ENCODE measurements at places on chromosomes 12 and 14. TPM values are rescaled to one million over a fixed set of nuclear protein-coding genes. Genes with fewer than 3 reads are reported as not detected.

- no peak overlapping the region for H3K4me3 ChIP-seq
- no peaks in the 10 kb centered on the region for H3K4me1 ChIP-seq
- no peaks in the 10 kb centered on the region for H3K36me3 ChIP-seq
- no peak for DNase-seq
- no peaks in the 10 kb centered on the region for H3K27me3 ChIP-seq
These were observed 196.0 kb downstream of the RAD51B start for GRCh38 chr14:68015356-68016254.

DNA sequence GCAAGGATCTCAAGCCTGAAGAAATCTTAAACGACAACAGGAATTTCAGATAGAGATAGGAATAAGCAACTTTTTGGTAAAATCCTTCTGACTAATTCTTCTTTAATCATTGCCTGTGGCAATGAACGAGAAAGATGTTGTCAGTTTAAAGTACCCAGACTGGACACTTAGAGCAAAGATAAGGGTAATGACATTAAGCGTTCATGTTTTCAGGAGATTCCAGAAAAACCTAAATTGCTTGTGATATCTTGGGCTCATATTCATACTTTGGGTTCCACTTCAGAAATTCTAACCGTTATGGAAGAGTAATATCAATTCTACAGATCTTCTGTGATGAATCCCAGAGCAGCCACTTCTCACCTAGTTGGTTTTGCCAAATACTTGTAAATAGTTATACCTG lies 73.7 kb upstream of the RHOJ start:
- no peaks in the 10 kb centered on the region for H3K4me1 ChIP-seq
- no peak for DNase-seq
- H3K27ac ChIP-seq = no peak overlapping the region
- no peaks in the 10 kb centered on the region for H3K27me3 ChIP-seq
- H3K4me3 ChIP-seq = no peak overlapping the region
- no peaks in the 10 kb centered on the region for H3K36me3 ChIP-seq

DNA sequence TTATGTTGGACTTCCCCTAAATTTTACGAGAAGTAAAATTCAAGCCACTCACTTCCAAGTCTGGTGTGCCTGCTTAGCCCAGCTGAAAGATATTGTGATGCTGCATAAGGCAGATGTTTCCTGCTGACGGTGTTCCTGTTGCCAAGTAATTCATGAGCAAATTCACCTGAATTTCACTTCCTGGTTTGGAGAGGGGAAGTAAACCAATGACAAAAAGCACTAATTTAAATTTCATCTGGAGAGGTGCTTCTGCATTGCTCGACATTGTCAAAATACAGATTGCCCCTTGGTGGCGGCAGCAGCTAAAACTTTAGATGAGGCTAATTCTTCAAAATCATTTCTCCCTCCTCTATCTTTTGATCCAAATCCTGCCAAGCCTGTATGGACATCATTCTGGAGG lies 281.1 kb downstream of the AACS start:
- no peak overlapping the region for H3K27ac ChIP-seq
- no peak overlapping the region for H3K4me3 ChIP-seq
- DNase-seq = no peak
- H3K4me1 ChIP-seq = no peaks in the 10 kb centered on the region
- H3K27me3 ChIP-seq = peaks cover 69% of the 10 kb centered on the region

DNA sequence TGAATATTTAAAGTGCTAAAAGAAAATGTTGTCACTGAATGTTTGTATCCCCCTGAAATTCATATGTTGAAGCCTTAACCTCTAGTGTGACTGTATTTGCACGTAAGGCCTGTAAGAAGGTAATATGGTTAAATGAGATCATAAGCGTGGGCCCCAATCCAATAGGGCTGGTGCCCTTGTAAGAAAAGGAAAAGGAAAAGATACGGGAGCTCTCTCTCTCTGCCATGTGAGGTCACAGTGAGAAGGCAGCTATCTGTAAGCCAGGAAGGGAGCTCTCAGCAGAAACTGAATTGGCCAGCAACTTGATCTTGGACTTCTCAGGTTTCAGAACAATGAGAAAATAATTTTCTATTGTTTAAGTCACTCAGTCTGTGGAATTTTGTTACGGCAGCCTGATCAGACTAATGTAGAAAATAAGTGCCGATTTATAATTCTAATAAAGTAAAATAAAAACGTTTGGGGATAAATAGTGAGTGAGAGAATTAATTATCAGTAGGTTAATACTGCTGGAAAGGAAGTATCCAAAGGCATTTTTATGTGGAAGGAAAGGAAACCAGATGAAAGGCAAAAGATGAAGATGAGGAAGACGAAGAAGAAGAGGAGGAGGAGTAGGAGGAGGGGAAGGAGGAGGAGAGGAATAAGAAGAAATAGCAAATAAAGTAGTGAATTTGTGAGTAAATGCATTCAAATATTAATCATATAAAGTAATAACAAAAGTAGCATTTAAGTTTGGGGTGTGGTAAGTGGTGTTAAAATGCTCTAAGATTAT lies 188.5 kb upstream of the KRR1 start:
- H3K4me1 ChIP-seq = no peaks in the 10 kb centered on the region
- H3K27ac ChIP-seq = no peak overlapping the region
- no peaks in the 10 kb centered on the region for H3K36me3 ChIP-seq
- DNase-seq = no peak

DNA sequence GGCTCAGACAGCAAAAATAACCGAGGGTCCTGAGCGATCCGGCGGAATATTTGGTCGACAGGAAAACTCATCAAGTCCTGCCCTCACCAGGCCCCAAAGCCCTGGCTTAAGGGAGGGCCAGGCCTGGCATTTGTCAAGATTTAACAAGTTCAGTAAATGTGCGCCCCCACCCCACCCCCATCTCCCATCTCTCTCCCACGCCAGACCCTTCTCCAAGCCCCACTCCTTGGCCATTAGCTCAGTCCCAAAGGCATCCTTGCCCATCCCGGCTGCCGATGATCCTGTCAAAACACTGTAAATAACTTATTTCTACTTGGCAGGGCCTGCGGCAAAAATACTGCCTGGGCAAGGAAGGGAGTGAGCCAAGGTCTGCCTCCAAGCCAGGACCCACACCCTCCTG lies 52.8 kb downstream of the ITPK1 start:
- no peak overlapping the region for H3K27ac ChIP-seq
- no peaks in the 10 kb centered on the region for H3K36me3 ChIP-seq
- H3K27me3 ChIP-seq = no peaks in the 10 kb centered on the region

DNA sequence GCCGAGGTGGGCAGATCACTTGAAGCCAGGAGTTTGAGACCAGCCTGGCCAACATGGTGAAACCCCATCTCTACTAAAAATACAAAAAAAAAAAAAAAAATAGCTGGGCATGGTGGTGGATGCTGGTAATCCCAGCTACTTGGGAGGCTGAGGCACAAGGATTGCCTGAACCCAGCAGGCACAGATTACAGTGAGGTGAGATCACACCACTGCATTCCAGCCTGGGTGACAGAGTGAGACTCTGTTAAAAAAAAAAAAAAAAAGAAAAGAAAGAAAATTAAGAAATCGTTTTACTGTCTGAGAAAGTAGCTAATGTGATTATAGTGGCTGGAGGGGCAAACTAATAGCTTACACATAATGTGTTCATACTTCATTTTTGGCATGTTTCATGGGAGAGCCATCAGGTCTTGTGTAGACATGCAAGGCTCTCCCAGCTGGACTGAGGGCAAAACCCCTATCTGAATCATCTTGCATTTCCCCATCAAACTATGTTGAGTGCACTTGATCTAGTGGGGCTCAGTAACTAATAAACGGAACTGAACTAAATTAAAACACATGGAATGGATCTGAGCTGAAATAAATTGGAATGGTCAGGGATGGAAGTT lies 16.2 kb downstream of the KIF21A start:
- no peak overlapping the region for H3K27ac ChIP-seq
- no peak for DNase-seq
- no peaks in the 10 kb centered on the region for H3K4me1 ChIP-seq
- H3K4me3 ChIP-seq = no peak overlapping the region
- H3K36me3 ChIP-seq = no peaks in the 10 kb centered on the region
- H3K27me3 ChIP-seq = no peaks in the 10 kb centered on the region

- DNase-seq = no peak
- no peaks in the 10 kb centered on the region for H3K27me3 ChIP-seq
- peaks cover 10% of the 10 kb centered on the region for H3K36me3 ChIP-seq
- H3K27ac ChIP-seq = no peak overlapping the region
These were observed 4.4 kb downstream of the CHST11 start for GRCh38 chr12:104460973-104461698.

DNA sequence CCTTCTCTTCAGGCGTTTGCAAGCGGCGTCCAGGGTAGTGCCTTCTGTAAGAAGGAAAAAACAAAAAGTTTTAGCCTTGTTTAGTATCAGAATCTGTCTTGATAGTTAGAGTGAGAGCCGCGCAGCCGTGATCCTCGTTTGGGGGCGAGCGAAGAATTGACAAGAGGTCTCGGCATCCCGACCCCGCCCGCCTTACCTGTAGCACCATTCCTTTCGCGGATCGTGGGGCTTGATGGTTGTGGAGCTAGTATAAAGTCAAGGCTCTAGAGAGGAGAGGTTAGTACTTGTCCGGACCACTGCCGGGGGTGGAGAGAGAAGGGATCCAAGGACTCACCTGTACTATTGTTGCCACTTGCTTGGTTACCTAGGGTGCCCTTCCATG lies 494 bp downstream of the TMTC3 start:
- no peak for DNase-seq
- H3K27me3 ChIP-seq = no peaks in the 10 kb centered on the region
- peak overlapping the region; percentile 93 for H3K4me3 ChIP-seq

DNA sequence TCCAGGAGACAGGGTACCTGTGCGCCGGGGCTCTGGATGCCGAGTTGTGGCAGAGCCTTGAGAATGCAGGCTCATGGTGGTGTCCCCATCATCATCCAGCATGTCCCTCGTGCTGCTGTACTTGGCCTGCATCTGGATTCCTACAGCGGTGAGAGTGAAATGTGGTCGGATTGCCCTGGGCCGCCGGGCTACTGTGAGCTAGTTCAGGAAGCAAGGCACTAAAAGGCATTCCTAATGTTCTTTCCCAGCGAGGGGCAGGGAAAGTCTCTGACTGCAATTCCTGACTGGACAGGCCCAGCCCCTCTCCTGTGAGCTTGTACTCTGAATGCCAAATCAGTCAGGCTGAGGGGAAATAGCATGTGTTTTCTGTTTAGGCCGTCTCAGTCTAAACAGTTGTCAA lies at the start of gene CLEC1A:
Gene CLEC1A, minus strand, starts transcription at position 195 of the 400 bp plus-strand sequence. Its CDS starts 63 bp downstream, at position 132.
- no peak within 1 kb of the TSS for H3K4me3 ChIP-seq
- no peaks in the 10 kb centered on the region for H3K27me3 ChIP-seq
- no peaks in the 10 kb centered on the region for H3K4me1 ChIP-seq
- DNase-seq = no peak

- H3K27me3 ChIP-seq = no peaks in the 10 kb centered on the region
- DNase-seq = no peak
- no peak overlapping the region for H3K4me3 ChIP-seq
- H3K36me3 ChIP-seq = no peaks in the 10 kb centered on the region
These were observed 416.2 kb downstream of the SOX5 start for GRCh38 chr12:23533265-23533664.

GRCh38 chr12:30997685-30998440 lies 71.3 kb downstream of the TSPAN11 start:
- H3K27ac ChIP-seq = no peak overlapping the region
- peaks cover 20% of the 10 kb centered on the region for H3K4me1 ChIP-seq
- H3K27me3 ChIP-seq = no peaks in the 10 kb centered on the region
- no peak for DNase-seq
- 0 out of 2 replicates have a peak, but pooled peaks cover 7% of the 10 kb centered on the region for H3K36me3 ChIP-seq

- H3K4me1 ChIP-seq = no peaks in the 10 kb centered on the region
- DNase-seq = no peak
- no peak overlapping the region for H3K27ac ChIP-seq
- no peak overlapping the region for H3K4me3 ChIP-seq
These were observed 20.4 kb downstream of the ABHD12B start for GRCh38 chr14:50892255-50892654.

- no peaks in the 10 kb centered on the region for H3K27me3 ChIP-seq
- no peak overlapping the region for H3K4me3 ChIP-seq
- no peak overlapping the region for H3K27ac ChIP-seq
- no peak for DNase-seq
- no peaks in the 10 kb centered on the region for H3K4me1 ChIP-seq
These were observed 72.2 kb downstream of the CLIP1 start for GRCh38 chr12:122350141-122350848.

DNA sequence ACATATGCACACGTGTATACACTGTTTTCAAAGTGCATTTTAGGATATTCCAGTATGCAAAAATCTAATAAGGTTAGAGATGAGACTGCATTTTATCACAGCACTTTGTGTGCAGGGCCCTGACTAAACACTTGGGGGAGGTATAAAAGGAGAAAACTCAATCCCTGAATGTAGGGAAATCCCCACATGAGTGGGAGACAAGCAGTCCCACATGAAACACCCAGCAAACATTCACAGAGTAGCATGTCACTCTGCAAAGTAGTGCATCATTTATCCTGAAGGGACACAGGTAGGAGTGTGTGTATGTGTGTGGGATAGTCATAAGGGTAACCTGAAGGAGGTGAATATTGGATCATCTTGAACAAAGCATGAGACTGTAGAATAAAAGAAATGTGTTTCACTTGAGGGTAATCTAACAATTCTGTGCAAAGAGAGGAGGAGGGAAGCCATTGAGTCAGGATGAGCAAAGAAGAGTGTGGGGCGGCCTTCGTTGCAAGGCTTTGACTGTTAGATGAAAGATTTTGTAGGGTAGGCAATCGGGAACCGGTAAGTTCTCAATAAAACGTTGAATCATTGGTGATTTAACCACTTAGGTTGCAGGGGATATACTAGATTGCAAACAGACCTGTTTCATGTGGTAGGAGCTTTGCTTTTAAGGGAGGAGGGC lies 2.9 kb downstream of the PRPF40B start:
- no peaks in the 10 kb centered on the region for H3K36me3 ChIP-seq
- H3K4me3 ChIP-seq = no peak overlapping the region
- no peaks in the 10 kb centered on the region for H3K27me3 ChIP-seq
- DNase-seq = no peak
- peaks cover 27% of the 10 kb centered on the region for H3K4me1 ChIP-seq

- H3K4me3 ChIP-seq = no peak overlapping the region
- peaks cover 11% of the 10 kb centered on the region for H3K27me3 ChIP-seq
- no peak overlapping the region for H3K27ac ChIP-seq
- H3K36me3 ChIP-seq = no peaks in the 10 kb centered on the region
These were observed 184.3 kb upstream of the RTL1 start for GRCh38 chr14:101087614-101088394.

GRCh38 chr14:94582199-94582750 lies 1.0 kb downstream of the SERPINA5 start:
- no peak overlapping the region for H3K4me3 ChIP-seq
- no peak overlapping the region for H3K27ac ChIP-seq
- H3K27me3 ChIP-seq = no peaks in the 10 kb centered on the region
- no peaks in the 10 kb centered on the region for H3K36me3 ChIP-seq
- H3K4me1 ChIP-seq = no peaks in the 10 kb centered on the region
- DNase-seq = no peak

GRCh38 chr12:25236190-25236589 lies 14.5 kb downstream of the KRAS start:
- no peak overlapping the region for H3K4me3 ChIP-seq
- no peak for DNase-seq
- no peak overlapping the region for H3K27ac ChIP-seq
- peaks cover 6% of the 10 kb centered on the region for H3K36me3 ChIP-seq

GYS2 gene
- not detected for total RNA-seq

NUDT14 gene
- total RNA-seq = 47.9 TPM

IL26 gene
- total RNA-seq = not detected

RNASE8 gene
- not detected for total RNA-seq

RND1 gene
- total RNA-seq = 4.0 TPM

MGAT4C gene
- not detected for total RNA-seq

Measured in PC-9 (cell line).